ENCODE measurements at places on chromosomes 1 and 21.
A peak's percentile ranks its signal among the peaks of the same experiment; 100 is the strongest.

- DNase-seq = no peak
These were observed 20.1 kb upstream of the PDE4B start for GRCh38 chr1:65772607-65773006.

DNA sequence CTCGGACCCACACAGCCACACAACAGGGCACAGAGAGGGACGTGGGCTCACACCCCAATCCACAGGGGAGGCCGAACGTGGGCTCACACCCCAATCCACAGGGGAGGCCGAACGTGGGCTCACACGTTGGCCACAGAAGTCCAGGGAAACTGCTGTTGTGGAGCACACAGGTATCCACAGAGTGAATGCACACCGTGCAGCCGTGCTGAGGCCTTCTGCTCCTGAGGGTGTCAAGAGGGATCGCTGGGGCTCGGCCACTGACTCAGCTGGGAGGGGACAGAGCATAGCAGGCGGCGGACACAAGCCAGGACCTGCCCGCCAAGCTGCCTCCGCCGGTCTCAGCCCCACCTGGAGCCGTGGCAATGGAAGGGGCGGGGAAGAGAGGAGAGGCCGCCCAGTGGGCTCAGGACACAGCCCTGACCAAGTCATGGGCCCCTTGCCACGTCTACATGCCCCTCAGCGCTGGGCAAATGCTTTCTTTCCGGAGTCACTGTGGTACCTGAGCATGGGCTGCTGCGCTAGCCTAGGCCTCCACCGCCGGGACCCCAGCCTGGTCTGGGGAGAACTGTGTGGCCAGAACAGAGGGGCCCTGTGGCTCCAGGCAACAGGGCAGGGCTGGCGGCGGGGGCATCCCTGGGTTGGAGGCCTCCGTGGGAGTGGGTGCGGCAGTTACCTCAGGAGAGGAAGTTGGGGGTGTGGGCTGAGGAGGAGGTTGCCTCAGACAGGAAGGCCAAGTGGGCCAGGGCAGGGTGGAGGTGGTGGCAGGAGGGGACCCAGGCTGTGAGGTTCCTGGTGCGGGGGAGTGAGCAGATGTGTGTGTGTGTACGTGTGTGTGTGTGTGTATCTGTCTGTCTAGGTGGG is 1.2 kb downstream of the SYTL1 start:
- no peak for DNase-seq

GRCh38 chr1:111140680-111140967 is 601 bp downstream of the CEPT1 start:
- DNase-seq = no peak

- peak; percentile 24 for DNase-seq
These were observed 2.1 kb downstream of the ADAMTS4 start for GRCh38 chr1:161196521-161197451.

- no peak for DNase-seq
These were observed 12.1 kb downstream of the IL24 start for GRCh38 chr1:206909161-206909882.

GRCh38 chr1:29390491-29391361 is 154.4 kb downstream of the PTPRU start:
- DNase-seq = no peak

GRCh38 chr1:211616231-211616964 is 37.4 kb upstream of the SLC30A1 start:
- no peak for DNase-seq

DNA sequence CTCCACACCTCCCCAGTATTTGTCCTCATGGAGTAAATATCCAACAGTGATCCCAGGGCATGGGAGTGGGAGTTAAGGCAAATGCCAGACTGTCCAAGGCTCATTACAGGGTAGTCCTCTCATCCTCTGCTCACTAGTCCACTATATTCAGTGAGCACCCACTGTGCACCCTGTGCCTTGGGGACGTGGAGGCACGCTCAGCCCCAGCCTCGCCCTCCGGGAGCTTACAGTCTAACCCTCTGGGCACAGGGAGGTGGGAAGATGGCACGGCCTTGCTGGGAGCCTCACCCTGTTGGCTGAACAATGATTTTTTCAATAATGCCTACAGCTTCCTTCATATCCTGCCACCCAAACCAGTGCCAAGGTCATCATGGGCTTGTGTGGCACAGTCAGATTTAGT is 2.8 kb downstream of the HES2 start:
- no peak for DNase-seq

DNA sequence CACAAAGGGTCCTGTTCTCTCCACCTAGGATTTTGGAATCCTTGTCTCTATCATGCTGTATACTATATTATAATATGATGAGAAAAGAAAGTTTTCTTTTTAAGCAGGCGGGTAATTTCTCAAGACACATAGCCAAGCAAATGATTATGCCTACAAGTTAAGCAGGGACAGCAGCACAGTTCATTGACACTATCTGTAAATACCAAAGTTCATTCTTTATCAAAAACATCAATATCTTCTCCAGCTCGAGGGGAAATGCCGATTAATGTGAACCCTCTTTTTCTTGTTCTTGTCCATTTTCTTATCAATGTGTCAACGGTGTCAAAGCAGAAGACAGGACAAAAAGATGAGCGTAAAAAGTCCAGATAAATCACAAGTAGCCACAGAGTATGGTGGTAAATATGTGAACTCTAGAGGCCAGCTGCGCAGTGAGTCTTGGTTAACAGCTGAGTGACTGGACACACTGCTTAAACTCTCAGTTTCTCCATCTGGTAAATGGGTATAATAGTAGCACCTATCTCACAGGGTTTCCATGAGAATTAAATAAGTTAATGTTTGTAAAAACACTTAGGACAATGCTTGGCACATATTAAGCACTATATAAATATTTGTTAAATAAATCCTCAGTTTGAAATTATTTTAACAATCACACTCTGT is 30.9 kb downstream of the LPAR3 start:
- no peak for DNase-seq

DNA sequence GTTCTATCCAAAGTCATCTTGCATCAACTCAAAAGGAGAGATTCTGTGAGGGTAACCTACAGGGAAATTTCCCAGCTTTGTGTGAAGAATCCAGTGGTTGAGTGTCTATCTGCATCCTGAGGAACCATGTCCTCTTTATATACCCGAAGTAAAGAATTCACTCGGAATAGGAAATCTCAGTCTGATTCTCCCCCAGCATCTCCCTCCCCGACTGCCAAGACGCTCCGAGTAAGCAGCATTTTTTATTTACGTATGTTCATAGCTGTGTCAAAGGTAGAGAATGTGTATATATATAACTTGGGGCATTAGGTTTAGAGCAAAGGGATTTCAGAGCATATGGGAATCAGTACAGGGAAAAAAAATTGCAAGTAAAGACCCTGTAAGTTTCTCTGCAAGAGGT is 170.2 kb downstream of the SYT2 start:
- no peak for DNase-seq

- DNase-seq = peak; percentile 5
These were observed 5.4 kb upstream of the SLC45A1 start for GRCh38 chr1:8312235-8313218.

DNA sequence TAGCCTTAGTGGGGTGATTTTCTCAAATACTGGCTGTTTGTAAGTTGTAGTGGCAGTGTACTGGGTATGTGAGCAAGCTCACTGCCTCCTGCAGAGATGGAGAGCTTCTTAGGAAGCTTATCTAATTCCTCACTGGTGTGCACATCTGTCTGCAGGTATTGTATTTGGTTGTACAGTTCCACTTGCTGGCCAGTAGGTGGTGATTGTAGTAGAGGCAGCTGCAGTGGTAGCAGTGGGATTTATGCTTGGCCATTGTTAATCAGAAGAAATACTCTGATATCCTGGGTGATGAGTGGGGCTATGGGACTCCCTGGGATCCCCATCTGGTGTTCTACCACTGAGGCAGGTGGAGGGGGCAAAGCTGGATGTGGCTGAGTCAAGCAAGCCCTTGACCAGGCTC is 276.1 kb upstream of the SPAG17 start:
- DNase-seq = no peak

- DNase-seq = no peak
These were observed 869.1 kb downstream of the KCNT2 start for GRCh38 chr1:195738966-195739650.

- no peak for DNase-seq
These were observed 931 bp downstream of the FUBP1 start for GRCh38 chr1:77977989-77978292.

- DNase-seq = no peak
These were observed 104.2 kb upstream of the PROX1 start for GRCh38 chr1:213883618-213884017.

DNA sequence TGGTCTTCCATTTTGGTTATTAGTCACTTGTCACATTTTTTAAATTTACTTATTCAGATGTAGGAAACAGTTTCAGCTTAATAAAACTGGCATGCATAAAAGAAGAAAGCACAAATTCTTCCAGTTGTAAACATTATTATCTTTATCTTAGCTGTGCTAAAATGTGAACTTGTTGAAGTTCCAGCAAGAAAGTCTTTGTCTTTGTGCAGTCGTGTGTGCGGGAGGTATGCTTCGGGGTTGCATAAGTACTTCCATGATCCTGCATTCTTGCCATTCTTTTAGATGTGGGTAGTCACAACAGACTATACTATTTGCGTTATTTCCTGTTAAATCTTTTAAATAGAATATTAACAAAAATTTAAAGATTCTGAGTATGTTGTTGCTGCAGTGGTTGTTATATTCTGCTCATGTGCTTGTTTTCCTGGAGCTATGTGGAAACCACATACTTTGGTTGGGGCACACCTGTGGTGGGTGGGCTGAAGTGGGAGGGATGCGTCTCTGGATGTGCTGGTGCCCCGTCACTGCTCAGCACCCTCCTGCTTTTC is 49.9 kb downstream of the CBS start:
- no peak for DNase-seq

GRCh38 chr1:154325583-154326545 is 539 bp downstream of the ATP8B2 start:
- peak; percentile 65 for DNase-seq

DNA sequence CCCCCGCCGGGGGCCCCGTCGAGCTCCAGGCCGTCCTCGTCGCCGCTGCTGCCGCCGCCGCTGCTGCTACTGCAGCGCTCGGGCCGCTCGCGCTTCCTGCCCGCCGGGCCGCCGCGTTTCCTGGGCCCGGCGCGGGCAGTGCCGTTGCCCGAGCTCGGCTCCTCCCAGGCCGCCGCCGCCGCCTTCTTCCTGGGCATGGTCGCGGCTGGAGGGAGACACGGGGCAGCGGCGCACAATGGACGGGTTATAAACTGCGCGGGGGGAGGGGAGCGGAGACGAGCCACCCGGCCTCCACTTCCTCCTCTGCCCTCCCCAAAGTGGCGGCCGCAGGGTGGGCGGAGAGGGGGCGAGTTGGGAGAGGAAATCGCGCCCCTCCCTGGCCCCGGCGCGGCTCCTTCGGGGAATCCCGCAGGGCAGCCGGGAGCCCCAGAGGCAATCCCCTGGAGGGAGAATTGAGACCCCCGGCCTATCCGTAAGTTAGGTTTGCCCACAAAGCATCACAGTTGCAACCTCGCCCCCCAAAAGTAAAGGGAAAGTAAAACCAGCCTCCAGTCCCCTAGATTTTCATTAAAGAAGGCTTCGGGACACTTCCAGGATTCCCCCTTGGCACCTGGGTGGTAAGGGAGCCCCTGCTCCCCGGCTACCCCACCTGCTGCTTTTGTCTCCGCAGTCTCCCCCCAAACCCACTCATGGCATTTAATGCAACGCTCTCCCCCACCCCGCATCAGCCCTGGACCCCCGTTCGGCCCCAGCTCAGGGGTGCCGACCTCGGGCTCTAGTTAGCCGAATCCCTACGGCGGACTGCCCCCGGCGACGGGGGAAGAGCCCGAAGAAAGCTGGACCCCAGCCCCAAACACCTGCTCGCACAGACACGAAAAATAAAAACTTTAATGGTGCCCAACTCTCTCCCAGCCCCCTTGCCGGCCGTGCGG is 893 bp downstream of the RCC2 start:
- DNase-seq = peak; percentile 67

- DNase-seq = no peak
These were observed 34.8 kb downstream of the ANKRD13C start for GRCh38 chr1:70319750-70320149.

GRCh38 chr1:203860396-203861025 is 888 bp upstream of the SNRPE start:
- no peak for DNase-seq

DNA sequence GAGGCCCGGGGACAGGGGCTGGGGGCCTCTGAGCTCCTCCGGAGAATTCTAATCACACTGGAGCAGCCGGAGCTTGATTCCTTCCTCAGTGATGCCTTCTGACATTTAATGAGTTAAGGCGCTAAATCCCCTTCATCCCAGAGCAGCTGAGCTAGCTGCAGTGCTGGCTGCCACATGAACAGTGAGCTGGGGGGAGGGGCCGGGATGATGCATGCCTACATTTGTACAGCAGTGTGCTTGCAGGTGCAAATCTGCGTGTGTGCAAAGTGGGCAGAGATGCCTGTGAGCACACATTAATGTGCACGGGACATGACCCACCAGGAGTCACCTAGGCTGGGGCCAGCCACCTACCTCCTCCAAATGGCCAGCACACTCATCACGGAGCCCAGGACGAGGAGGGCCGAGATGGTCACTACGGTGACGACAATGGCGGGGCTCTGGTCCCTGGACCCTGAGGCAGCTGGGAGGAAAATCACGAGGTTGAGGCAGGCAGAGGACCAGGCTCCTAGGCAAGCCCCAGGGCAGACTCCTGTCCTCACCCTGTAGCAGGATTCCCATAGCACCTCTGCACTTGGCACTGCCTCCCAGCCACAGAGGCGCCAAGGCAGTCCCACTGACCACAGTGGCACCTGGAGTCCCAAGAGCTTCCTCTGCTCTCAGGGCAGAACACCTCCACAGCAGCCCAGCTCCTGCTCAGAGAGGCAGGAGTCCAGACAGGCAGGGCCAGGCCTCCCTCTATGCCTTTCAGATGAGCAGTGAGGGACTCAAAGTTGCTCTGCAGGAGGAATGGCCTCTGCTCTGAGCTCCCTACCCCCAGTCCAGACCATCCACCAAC is 34.7 kb downstream of the CDCA8 start:
- DNase-seq = no peak

- DNase-seq = no peak
These were observed 9.1 kb upstream of the C21orf91 start for GRCh38 chr21:17828223-17828622.

- DNase-seq = no peak
These were observed 58.4 kb downstream of the VPS26C start for GRCh38 chr21:37208741-37209225.

- DNase-seq = peak; percentile 53
These were observed 14.1 kb downstream of the XKR8 start for GRCh38 chr1:27973771-27974416.

DNA sequence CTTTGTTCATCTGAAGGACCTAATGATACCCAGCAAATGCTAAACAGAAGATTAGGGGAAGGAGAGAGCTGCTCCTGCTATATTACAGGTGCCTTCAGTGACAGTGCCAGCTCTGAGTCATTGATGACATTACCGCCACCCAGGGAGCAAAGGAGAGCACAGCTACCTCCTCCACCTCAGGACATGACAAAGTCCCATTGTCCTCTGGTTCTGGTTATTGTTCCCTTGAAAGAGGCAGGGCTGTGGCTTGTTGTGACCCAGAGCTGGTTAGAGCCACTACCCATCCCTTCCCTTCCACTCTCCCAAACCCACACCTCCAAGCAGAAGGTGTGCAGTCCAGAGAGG is 363.5 kb upstream of the DUSP10 start:
- no peak for DNase-seq

GRCh38 chr1:11285883-11286734 is 13.1 kb downstream of the UBIAD1 start:
- no peak for DNase-seq

Data from hippocampal formation (tissue), 2 donors.